GM23248 (cell line): ENCODE measurements at places on chromosomes 6 and 20. TPM values are rescaled to one million over a fixed set of nuclear protein-coding genes. Genes with fewer than 3 reads are reported as not detected.
A peak's percentile ranks its signal among the peaks of the same experiment; 100 is the strongest.

Gene MCCD1
- not detected in 2 replicates for total RNA-seq

Gene MYLK4
- total RNA-seq, result 0.43 and 0.51 TPM in 2 replicates

Gene TNFRSF21
- total RNA-seq, result 2.9 and 3.9 TPM in 2 replicates

Gene NRSN2
- 58.8 and 76.8 TPM in 2 replicates for total RNA-seq

DNA sequence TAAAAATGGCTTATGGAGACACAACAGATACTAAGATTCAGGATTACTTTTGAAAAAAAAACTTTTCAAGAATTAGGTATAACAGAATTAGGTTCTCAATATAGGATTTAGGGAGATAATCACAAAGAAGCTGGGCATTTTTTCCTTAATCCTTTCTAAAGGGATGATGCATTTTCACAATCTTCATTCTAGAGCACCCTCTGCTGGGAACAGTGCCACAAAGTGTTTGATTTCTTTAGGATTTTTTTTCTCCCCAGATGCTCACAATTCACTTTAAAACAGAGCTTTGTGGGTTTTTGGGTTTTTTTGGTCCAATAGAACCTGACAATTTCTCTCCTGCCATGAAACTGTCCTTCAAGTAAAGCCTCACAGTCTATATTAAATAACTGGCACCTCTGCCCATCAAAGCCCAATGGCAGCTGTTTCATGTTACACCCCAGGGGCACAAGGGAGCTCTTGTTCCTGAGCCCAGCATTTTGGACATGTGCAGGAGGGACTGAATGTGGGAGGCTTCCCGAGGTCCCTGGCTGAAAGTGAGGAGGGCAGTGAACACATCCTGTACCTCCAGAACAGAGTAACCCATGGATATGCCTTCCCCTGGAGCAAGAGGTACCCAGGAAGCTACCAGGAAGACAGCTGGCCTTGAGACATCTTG is 39.7 kb downstream of the PREP start:
- DNase-seq, result peak; percentile 81

GRCh38 chr20:21100578-21101452 is 5.3 kb downstream of the LINC00237 start:
- peak; percentile 26 for DNase-seq

GRCh38 chr6:40492187-40492586 is 95.0 kb downstream of the LRFN2 start:
- no peak for DNase-seq

- peak; percentile 75 for DNase-seq
Observed at GRCh38 chr20:14334306-14334930, 3.0 kb downstream of the FLRT3 start.

- no peak for DNase-seq
Observed at GRCh38 chr6:41344876-41345275, 9.5 kb downstream of the NCR2 start.
